ENCODE measurements at places on chromosomes 6 and 20. TPM values are rescaled to one million over a fixed set of nuclear protein-coding genes. Genes with fewer than 3 reads are reported as not detected.

MROH8 gene
- total RNA-seq = 5.1 TPM

DNA sequence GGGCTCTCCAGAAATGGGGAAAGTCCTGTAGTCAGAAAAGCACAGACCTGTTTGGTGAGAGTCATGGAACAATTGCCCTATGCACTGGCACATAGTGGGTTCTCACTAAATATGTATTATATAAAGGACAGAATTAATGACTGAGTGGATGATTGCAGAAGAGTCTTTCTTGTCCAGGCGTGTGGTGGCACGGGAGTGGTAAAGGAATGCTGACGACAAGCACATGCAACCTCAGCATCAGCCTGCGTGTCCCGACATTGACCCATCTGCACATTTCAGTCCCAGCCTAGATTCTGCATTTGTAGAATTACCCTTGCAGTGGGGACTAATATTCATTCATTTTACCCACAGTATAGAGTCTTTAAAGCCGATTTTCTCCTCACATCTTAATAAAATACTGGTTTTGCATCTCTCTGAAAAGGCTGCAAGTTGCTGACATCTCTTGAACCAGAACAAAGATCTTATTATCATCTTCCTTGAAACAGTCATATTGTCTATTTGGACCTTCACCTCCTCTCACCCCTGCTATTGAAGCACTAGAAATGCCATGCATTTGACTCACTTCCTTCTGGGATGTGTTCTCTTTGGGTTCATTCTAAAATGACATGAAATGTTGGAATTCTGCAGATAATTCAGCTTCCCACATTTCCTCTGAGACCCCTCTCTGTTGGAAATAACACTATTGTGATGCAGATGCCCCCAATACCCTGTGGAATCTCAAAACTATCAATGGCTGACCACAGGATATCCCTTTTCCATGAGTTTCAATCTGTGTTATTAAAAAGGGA is 883.6 kb upstream of the FLRT3 start:
- no peaks in the 10 kb centered on the region for H3K27me3 ChIP-seq
- no peak for DNase-seq
- H3K36me3 ChIP-seq = no peaks in the 10 kb centered on the region

SPDEF gene
- not detected for total RNA-seq

PGK2 gene
- not detected for total RNA-seq

DNA sequence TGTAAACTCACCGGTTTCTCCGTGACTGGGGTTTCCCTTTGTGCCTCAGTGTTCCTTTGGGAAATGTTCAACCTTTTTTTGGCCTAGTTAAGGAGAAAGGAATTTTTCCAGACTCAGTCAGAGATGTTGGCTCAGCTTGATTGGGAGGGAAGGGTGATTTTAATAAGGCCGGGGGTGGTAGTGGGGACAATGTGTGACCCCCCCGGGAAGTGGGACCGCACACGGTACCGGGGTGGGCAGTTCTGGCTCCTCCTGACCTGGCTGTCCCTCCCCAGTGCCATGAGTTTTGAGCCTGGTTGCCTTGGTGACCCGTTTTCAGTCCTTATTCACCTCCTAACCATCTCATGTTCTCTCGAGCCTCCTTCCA is 132.7 kb downstream of the SNX5 start:
- no peak for DNase-seq
- H3K27me3 ChIP-seq = no peaks in the 10 kb centered on the region
- H3K4me1 ChIP-seq = peaks cover 31% of the 10 kb centered on the region
- peak overlapping the region; percentile 34 for H3K27ac ChIP-seq

NUP153 gene
- total RNA-seq = 36.5 TPM

GRCh38 chr6:110201151-110201884 is 21.1 kb downstream of the CDC40 start:
- no peaks in the 10 kb centered on the region for H3K4me1 ChIP-seq
- no peak overlapping the region for H3K4me3 ChIP-seq
- no peaks in the 10 kb centered on the region for H3K36me3 ChIP-seq
- no peaks in the 10 kb centered on the region for H3K27me3 ChIP-seq

LY6G6C gene
- total RNA-seq = not detected

HLA-DQA2 gene
- not detected for total RNA-seq

DNA sequence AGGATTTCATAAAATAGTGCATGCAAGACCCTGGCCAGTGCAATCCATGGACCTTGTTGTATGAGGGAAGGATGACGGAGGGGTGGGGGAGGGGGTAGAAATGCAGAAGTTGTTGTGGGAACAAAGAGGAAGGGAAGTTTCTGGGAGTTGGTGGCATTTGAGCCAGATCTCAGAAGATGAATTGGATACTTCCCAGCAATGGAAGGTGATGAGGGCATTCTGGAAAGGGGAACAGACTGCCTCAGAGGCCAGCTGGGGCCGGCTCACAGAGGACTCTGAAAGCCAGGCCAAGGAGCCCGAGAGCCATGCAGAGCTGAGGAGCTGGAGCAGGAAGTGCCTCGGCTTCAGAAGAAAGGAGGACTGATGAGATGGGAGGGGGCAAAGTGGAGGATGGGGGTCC is 2.7 kb downstream of the TMEM74B start:
- H3K36me3 ChIP-seq = no peaks in the 10 kb centered on the region
- H3K4me3 ChIP-seq = no peak overlapping the region
- no peak overlapping the region for H3K27ac ChIP-seq
- DNase-seq = no peak

DNA sequence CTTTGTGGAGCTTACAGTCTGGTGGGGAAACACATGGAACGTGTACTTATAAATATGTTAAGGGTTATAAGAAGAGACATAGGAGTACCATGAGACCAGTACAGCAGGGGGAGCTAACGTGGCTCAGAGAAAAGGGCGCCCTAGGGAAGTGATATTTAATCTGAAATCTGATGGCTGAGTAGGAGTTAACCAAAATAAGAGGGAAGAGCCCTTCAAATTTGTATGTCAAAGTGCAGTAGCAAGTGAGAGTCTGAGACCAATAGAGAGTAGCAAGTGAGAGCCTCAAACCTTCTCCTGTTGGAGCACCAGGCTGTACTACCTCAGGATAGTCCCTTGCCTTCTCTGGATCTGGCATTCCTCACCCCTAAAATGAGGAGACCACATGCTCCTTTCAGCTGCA is 6.1 kb upstream of the PKIG start:
- H3K27me3 ChIP-seq = no peaks in the 10 kb centered on the region
- no peak for DNase-seq
- H3K4me1 ChIP-seq = peaks cover 67% of the 10 kb centered on the region

- H3K4me3 ChIP-seq = no peak overlapping the region
- no peak overlapping the region for H3K27ac ChIP-seq
- no peaks in the 10 kb centered on the region for H3K27me3 ChIP-seq
- H3K36me3 ChIP-seq = no peaks in the 10 kb centered on the region
- DNase-seq = no peak
Measured at GRCh38 chr6:127784468-127784867, 116.4 kb downstream of the THEMIS start.

DNA sequence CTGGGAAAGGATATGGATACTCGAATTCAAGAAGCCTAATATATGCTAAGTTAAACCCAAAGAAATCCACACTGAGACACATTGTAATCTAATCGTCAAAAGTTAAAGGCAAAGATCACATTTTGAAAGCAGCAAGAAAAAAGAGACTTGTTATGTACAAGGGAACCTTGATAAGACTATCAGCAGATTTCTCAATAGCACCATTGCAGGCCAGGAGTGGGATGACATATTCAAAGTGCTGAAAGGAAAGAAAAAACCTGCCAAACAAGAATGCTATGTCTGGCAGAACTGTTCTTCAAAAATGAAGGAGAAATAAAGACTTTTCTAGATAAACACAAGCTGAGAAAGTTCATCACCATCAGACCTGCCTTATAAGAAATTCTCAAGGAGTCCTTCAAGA is 75.2 kb downstream of the COL21A1 start:
- H3K27me3 ChIP-seq = no peaks in the 10 kb centered on the region
- no peak for DNase-seq
- H3K36me3 ChIP-seq = no peaks in the 10 kb centered on the region
- H3K27ac ChIP-seq = no peak overlapping the region
- H3K4me1 ChIP-seq = no peaks in the 10 kb centered on the region

PLCB4 gene
- total RNA-seq = 4.0 TPM

- no peak overlapping the region for H3K27ac ChIP-seq
- no peak for DNase-seq
- no peaks in the 10 kb centered on the region for H3K27me3 ChIP-seq
- H3K36me3 ChIP-seq = no peaks in the 10 kb centered on the region
- no peaks in the 10 kb centered on the region for H3K4me1 ChIP-seq
Measured at GRCh38 chr20:59790346-59790745, 143.1 kb downstream of the SYCP2 start.

DNA sequence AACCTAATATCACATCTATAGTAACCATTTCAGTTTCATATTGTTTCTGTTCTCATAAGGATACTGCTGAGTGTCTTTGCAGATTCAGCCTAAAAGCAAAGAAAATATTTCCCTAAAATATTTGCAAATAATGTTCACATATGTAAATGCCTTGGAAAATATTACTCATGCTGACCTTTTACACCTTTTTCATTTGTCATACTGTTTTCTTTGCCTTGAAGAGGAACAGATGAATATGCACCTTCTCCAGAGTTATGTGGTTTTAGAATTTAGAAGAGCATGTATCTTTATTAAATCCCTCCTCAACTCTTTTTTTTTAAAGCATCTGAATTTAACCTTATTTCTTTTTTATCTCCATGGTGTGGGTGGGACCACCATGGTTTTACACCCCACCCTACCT is 32.5 kb downstream of the NDUFAF5 start:
- no peaks in the 10 kb centered on the region for H3K4me1 ChIP-seq
- no peak overlapping the region for H3K4me3 ChIP-seq
- no peak overlapping the region for H3K27ac ChIP-seq
- peaks cover 56% of the 10 kb centered on the region for H3K36me3 ChIP-seq
- no peak for DNase-seq

DNA sequence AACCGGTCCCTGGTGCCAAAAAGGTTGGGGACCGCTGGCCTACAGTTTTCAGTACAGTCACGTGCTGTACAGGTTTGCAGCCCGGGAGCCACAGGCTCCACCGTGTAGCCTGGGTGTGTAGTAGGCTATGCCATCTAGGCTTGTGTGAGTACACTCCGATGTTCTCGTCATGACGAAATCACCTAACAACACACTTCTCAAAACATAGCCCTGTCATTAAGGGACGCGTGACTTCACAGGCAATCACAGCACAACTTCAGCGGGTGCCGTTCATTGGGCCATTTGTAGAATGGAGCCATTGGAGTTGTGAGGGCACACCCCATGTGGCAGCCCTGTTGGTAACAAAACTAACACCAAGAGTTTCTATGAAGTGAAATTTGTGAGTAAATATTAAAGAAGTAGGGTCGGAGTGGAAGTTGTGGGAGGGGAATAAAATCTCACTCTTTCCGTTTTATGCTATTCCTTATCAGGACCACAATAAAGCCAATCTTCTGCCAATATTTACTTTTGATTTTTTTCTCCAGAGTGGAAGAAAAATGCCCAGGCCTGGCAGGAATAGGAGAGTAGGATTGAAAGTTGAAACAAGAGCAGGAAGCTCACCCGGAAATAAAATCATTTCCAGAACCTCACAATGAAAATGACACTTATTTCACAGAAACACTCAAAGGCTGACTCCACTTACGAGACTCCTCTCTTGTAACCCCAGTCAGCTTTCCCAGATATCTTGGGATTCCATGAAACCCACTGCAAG is 63.7 kb upstream of the PTPN1 start:
- H3K36me3 ChIP-seq = no peaks in the 10 kb centered on the region
- no peak for DNase-seq
- H3K27me3 ChIP-seq = no peaks in the 10 kb centered on the region
- H3K4me1 ChIP-seq = peaks cover 9% of the 10 kb centered on the region

DNA sequence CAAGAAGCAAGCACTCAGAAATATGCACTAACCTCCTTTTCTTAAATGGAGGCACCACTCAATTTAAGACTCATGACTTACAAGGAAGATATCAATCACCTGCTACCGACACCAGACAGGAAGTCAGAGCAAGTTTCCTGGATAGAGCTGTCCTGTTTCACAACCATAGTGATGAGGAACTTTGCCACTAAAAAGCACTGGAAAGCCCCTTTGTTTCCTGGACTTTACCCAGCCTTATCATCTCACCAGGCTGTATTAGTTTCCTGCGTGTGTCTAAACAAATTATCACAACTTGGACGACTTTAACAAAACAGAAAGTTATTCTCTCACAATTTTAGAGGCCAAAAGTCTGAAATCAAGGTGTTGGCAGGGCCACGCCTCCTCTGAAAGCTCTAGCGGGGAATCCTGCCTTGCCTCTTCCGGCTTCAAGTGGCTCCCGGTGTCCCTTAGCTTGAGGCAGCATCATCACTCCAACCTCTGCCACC is 253.8 kb upstream of the STXBP5 start:
- no peaks in the 10 kb centered on the region for H3K36me3 ChIP-seq
- H3K27me3 ChIP-seq = no peaks in the 10 kb centered on the region
- no peaks in the 10 kb centered on the region for H3K4me1 ChIP-seq

- H3K36me3 ChIP-seq = no peaks in the 10 kb centered on the region
- no peak overlapping the region for H3K4me3 ChIP-seq
- 0 out of 2 replicates have a peak, but pooled peaks cover 7% of the 10 kb centered on the region for H3K4me1 ChIP-seq
- H3K27me3 ChIP-seq = no peaks in the 10 kb centered on the region
Measured at GRCh38 chr6:127177030-127177922, 58.8 kb downstream of the RSPO3 start.

POM121L2 gene
- not detected for total RNA-seq

DNA sequence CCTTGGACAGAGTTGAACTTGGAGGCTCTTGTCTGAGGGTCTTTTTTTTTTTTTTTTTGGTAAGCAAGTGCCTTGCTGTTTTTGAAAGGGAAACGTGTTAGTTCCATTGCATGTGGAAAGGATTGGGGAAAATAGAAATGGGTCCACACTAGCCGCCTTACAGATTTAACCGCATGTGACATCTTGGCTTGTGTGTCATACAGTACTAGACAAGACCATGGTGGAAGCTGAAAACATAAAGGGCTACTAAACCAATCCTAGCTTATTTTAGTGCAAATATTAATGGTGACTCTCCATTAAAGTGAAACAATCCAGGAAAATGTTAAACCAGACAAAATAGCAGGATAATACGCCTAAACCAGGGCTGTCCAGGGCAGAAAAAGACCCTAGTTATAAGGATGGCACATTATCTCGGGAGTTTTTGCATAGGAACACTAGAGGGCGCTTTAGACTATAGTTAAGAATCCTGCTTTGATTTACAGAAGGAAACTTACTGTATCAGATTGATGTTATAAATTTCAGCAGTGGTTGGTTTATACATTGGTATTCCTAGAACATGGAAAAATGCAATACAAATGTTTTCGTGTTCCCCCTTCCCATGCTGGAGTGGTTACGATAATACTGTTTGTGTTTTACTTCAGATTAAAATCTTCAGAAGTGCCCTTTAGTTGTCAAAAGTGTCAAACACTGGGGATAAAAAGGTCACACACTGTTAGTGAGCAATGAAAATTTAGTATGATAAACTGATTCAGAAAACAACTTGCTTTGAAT is 59.8 kb upstream of the DEK start:
- no peaks in the 10 kb centered on the region for H3K4me1 ChIP-seq
- no peaks in the 10 kb centered on the region for H3K27me3 ChIP-seq
- no peak overlapping the region for H3K4me3 ChIP-seq
- H3K27ac ChIP-seq = no peak overlapping the region
- H3K36me3 ChIP-seq = no peaks in the 10 kb centered on the region
- DNase-seq = no peak

- H3K4me1 ChIP-seq = 0 out of 2 replicates have a peak, but pooled peaks cover under 1% of the 10 kb centered on the region
- H3K36me3 ChIP-seq = no peaks in the 10 kb centered on the region
- DNase-seq = no peak
- H3K27ac ChIP-seq = no peak overlapping the region
Measured at GRCh38 chr20:47183367-47183766, 173.1 kb downstream of the ZMYND8 start.

- peak overlapping the region; percentile 76 for H3K4me3 ChIP-seq
- peak overlapping the region; percentile 80 for H3K27ac ChIP-seq
- DNase-seq = no peak
Measured at GRCh38 chr6:41071501-41071922, 644 bp downstream of the OARD1 start.

Measured in SJSA1 (cell line).